Activated CD8-positive, alpha-beta T cell treated with anti-CD3 and anti-CD28 coated beads, Interleukin-2, amount 10 ng/mL, durations not matched to agents 7 days and 5 days (primary cell): ENCODE measurements at places on chromosomes 3 and 15. TPM values are rescaled to one million over a fixed set of nuclear protein-coding genes. Genes with fewer than 3 reads are reported as not detected.

Gene DUOXA1
- not detected for total RNA-seq

Gene UROC1
- total RNA-seq = not detected

Gene IGSF10
- not detected for total RNA-seq

Gene CORO2B
- not detected for total RNA-seq

Gene CIB2
- total RNA-seq = 1.4 TPM

Gene TMIE
- total RNA-seq = 0.34 TPM

Gene CD200
- total RNA-seq = 1.4 TPM

GRCh38 chr3:185021256-185021655 is 131.6 kb downstream of the C3orf70 start:
- H3K4me3 ChIP-seq = no peak overlapping the region
- no peak for DNase-seq
- H3K27ac ChIP-seq = no peak overlapping the region
- peaks cover 36% of the 10 kb centered on the region for H3K36me3 ChIP-seq

DNA sequence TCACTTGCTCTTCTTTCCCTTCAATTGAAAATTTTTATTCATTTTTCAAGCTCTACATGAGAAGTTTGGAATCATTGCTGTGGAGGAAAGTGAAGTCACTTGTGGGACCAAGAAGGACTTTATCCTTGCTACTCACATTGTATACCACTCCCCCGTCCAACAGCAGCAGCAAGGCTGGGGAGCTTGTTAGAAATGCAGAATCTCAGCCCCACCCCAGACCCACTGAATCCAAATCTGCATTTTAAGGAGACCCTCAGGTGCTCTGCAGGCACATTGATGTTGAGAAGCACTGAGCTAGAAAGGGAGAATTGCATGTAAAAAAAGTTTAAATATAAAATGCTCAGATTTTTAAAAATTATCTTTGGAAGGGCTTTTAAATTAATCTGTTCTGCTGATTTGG is 202.3 kb upstream of the MRPL3 start:
- H3K4me3 ChIP-seq = no peak overlapping the region
- H3K27ac ChIP-seq = no peak overlapping the region
- H3K4me1 ChIP-seq = no peaks in the 10 kb centered on the region
- H3K36me3 ChIP-seq = no peaks in the 10 kb centered on the region
- DNase-seq = no peak

GRCh38 chr3:28916713-28917499 is 364.0 kb upstream of the RBMS3 start:
- DNase-seq = peak; percentile 34
- H3K27ac ChIP-seq = no peak overlapping the region

DNA sequence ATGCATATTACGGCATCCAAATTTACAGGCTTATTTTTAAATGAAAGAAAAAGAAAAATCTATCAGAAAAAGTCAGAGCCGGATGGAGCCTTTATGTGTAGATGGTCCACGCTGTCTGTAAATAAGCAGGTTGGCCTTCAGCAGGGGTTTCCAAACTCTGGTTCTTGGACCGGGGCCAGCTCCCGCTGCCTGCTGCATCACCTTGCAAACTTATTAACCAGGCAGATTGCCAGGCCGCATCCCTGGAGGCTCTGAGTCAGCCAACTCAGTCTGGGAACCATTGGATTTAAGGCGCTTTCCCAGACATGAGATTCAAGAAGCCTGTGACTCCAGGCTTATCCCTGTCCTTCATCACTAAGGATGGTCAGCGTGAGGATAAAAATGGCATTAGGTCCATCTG is 212.4 kb downstream of the OPA1 start:
- no peak for DNase-seq
- peaks cover 14% of the 10 kb centered on the region for H3K27me3 ChIP-seq
- H3K4me3 ChIP-seq = no peak overlapping the region
- H3K4me1 ChIP-seq = no peaks in the 10 kb centered on the region
- H3K27ac ChIP-seq = no peak overlapping the region

GRCh38 chr3:113614402-113614801 is 82.0 kb downstream of the USF3 start:
- no peak overlapping the region for H3K27ac ChIP-seq
- H3K27me3 ChIP-seq = no peaks in the 10 kb centered on the region
- no peak overlapping the region for H3K4me3 ChIP-seq
- no peak for DNase-seq

GRCh38 chr3:184282941-184283340 is 7.1 kb downstream of the ECE2 start:
- H3K4me3 ChIP-seq = no peak overlapping the region
- H3K27me3 ChIP-seq = peaks cover 14% of the 10 kb centered on the region
- no peak overlapping the region for H3K27ac ChIP-seq
- H3K36me3 ChIP-seq = no peaks in the 10 kb centered on the region
- no peaks in the 10 kb centered on the region for H3K4me1 ChIP-seq

- H3K27me3 ChIP-seq = no peaks in the 10 kb centered on the region
- H3K4me1 ChIP-seq = no peaks in the 10 kb centered on the region
- no peak for DNase-seq
- no peak overlapping the region for H3K4me3 ChIP-seq
- H3K36me3 ChIP-seq = peaks cover 5% of the 10 kb centered on the region
- no peak overlapping the region for H3K27ac ChIP-seq
These were observed 289.7 kb upstream of the TPRG1 start for GRCh38 chr3:188881954-188882641.

DNA sequence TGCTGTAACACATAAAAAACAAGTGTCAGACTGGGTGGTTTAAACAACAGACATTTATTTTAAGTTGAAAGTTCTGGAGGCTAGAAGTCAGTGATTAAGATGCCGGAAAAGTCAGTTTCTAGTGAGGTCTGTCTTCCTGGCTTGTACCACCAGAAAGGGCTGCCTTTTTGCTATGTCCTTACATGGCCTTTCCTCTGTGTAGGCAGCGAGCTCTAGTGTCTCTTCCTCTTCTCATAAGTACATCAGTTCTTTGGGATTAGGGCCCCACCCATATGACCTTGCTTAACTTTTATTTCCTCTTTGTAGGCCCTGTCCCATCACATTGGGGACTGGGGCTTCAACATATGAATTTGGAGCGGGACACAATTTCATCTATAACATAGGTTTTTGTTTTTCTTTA is 128.0 kb downstream of the BBX start:
- H3K27ac ChIP-seq = no peak overlapping the region
- no peak for DNase-seq
- peaks cover 8% of the 10 kb centered on the region for H3K36me3 ChIP-seq
- no peaks in the 10 kb centered on the region for H3K27me3 ChIP-seq
- peaks cover 9% of the 10 kb centered on the region for H3K4me1 ChIP-seq

DNA sequence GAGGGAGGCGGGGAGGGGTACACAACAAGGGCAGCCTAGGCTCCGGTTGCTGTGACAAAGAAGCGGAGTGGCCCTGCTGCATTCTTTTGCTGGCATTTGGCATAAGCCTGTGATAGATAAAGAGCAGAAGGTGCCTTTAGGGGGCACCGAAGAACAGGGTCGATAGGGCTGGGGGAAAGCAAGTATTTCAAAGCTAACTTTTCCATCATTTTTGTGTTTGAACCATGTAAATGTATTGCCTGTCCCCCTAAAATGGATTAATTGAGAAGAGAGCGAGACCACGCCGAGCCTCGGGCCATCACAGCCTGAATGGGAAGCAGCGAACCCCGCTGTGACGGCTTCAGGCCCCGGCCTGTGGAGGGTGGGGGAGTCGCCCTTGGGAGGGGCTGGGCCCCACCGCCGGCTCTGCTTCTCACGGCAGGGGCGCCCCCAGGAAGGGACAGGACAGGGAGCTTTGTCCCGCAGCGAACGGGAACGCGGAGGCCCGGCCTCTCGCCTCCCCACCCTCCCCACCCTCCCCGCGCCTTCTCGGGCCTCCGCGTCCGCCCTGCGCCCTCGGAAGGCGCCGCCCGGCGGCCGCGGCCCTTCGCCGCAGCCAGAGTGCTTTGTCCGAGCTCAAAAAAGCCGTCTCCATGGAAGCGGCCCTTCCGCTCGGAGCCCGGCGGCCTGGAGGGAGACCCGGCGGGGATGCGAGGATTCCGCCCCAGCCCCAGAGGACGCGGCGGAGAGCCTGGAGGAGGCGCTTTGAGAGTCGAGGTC is 32.4 kb upstream of the ALDH1L1 start:
- no peak overlapping the region for H3K27ac ChIP-seq
- H3K4me3 ChIP-seq = no peak overlapping the region
- DNase-seq = no peak
- no peaks in the 10 kb centered on the region for H3K36me3 ChIP-seq
- H3K27me3 ChIP-seq = peaks cover 46% of the 10 kb centered on the region

DNA sequence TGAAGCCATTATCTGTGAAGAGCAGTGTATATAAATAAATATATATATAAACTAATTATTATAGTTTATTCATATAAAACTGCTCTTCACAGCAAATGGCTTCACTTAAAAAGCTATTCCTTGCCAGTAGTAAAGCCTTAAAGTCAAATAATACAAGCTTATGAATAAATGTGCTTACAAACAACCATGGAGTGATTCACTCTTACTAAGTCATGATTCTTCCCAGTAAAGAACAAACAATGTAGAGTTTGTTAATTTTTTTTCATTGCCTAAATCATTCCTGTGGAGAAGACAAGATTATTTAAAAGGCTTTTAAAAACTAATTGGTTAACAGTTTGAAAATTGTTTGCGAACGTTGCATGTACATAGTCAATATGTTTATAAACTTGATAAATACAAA is 140.7 kb downstream of the PLCH1 start:
- peaks cover 6% of the 10 kb centered on the region for H3K27me3 ChIP-seq
- no peak overlapping the region for H3K4me3 ChIP-seq
- no peaks in the 10 kb centered on the region for H3K36me3 ChIP-seq
- H3K4me1 ChIP-seq = no peaks in the 10 kb centered on the region

DNA sequence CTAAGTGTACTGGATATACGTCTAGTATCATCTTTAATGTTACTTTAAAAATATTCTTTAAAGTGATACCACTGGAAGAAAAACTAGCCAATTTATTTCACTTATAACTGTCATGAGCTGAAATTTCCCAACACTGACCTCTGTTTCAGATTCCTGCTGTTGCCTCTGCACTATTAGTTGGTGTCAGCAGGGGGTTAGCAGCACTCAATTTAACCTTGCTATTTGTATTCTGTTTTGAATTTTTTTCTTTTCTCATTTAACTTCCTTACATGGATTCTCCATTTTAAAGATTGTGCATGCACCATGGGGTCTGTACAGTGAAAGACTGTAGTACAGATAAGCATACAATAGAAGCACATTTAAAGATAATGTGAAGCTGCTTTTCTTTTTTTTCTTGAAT is 169.2 kb downstream of the UBE2E2 start:
- H3K4me1 ChIP-seq = no peaks in the 10 kb centered on the region
- DNase-seq = no peak
- no peaks in the 10 kb centered on the region for H3K27me3 ChIP-seq
- no peaks in the 10 kb centered on the region for H3K36me3 ChIP-seq
